ENCODE measurements at places on chromosomes 5 and 9.

- DNase-seq, result no peak
These were observed 105.3 kb downstream of the UBE2R2 start for GRCh38 chr9:33921967-33922895.

GRCh38 chr9:120774719-120775118 is 18.5 kb downstream of the FBXW2 start:
- DNase-seq, result no peak

DNA sequence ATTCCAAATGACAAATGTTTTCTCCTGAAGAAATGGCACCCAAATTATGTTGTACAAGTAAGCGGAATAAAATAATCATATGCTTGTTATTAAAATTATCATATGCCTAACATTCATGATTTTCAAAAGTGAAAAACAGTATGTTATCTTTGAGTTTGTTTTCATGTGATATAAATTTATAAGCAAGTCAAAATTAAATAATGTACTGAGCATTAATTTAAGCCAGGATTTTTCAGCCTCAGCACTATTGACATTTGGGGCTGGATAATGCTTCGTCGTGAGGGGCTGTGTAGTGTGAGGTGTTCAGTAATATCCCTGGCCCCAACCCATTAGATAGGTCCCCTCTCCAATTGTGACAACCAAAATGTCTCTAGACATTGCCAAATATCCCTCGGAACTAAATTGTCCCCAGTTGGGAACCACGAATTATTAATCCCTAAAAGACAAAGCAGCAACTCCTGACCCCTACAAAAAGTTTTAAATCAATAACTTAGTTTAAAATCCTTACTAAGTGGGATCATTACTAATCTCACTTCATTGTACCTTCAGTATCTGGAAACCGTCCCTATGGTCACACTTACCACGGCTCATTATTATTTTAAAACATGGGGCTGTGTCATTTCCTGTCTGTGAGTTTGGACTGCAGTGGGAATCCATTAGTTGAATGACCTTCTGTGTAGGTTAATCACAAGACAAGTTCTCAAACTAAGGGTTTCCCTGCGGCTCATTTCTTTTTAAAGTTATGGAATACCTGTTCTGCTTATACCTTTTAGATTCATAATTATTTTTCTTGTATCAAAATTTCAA is 1.3 kb upstream of the NNT start:
- DNase-seq, result no peak

DNA sequence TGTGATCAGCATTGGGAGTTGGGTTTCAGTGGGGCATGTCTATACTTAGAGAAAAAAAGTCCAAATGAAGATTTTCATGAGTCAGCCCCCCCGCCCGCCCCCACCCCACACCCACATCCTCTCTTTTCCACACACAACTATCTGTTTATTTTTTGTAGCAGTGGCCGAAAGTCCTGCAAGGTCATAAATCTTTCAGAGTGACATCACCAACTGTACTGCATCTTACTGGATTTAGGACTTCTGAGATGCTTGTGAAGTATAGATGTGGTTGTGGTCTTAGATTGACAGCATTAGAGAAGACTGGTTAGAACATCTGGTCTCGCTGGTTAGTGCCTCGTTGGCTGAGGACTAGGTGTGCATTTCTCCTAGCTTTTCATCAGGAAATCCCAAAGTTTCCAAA is 7.3 kb upstream of the ROPN1L start:
- DNase-seq, result no peak

- no peak for DNase-seq
These were observed 38.2 kb upstream of the UBAP2 start for GRCh38 chr9:34086864-34087263.
